Vagina (tissue), 2 donors: ENCODE measurements at places on chromosomes 6 and 20. TPM values are rescaled to one million over a fixed set of nuclear protein-coding genes. Genes with fewer than 3 reads are reported as not detected.

Gene EYS
- not detected for total RNA-seq

Gene GRM1
- not detected for total RNA-seq

Gene ESR1
- 50.3 TPM for total RNA-seq

Gene SUMO4
- 3.9 TPM for total RNA-seq

Gene BMP6
- total RNA-seq, result 3.2 TPM

Gene TOX2
- total RNA-seq, result 5.2 TPM

Gene LAMA4
- 56.5 TPM for total RNA-seq

Gene CASP8AP2
- 21.9 TPM for total RNA-seq

Gene ANKEF1
- 4.2 TPM for total RNA-seq

Gene JAG1
- total RNA-seq, result 185 TPM

Gene CCM2L
- total RNA-seq, result 8.6 TPM
